SK-N-SH treated with all-trans-retinoic acid at 6 μM for 48 hours (cell line): ENCODE measurements at places on chromosomes 12 and 14.
A peak's percentile ranks its signal among the peaks of the same experiment; 100 is the strongest.

- ATAC-seq: peak; percentile 89
Observed at GRCh38 chr14:103023881-103024473, 33.4 kb downstream of the CDC42BPB start.

- ATAC-seq: no peak
Observed at GRCh38 chr12:66255737-66256136, 46.6 kb upstream of the HELB start.

- ATAC-seq: no peak
Observed at GRCh38 chr14:53265025-53265424, 111.9 kb upstream of the DDHD1 start.

GRCh38 chr14:101980700-101981099 is 16.3 kb downstream of the DYNC1H1 start:
- ATAC-seq: peak; percentile 99

GRCh38 chr14:68979722-68980451 is 785 bp upstream of the ACTN1 start:
- peak; percentile 5 for ATAC-seq

DNA sequence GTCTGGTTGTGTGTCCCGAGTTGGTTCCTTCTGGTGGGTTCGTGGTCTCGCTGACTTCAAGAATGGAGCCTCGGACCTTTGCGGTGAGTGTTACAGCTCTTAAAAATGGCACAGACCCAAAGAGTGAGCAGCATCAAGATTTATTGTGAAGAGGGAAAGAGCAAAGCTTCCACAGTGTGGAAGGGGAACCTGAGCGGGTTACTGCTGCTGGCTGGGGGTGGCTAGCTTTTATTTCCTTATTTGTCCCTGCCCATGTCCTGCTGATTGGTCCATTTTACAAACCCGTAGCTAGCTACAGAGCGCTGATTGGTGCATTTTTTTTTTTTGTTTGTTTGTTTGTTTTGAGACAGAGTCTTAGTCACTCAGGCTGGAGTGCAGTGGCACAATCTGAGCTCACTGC is 29.3 kb downstream of the FGF6 start:
- no peak for ATAC-seq
